Kidney capillary endothelial cell (primary cell): ENCODE measurements at places on chromosomes 2 and 18.

- DNase-seq = no peak
These were observed 593.7 kb downstream of the NRXN1 start for GRCh38 chr2:50438259-50438658.

DNA sequence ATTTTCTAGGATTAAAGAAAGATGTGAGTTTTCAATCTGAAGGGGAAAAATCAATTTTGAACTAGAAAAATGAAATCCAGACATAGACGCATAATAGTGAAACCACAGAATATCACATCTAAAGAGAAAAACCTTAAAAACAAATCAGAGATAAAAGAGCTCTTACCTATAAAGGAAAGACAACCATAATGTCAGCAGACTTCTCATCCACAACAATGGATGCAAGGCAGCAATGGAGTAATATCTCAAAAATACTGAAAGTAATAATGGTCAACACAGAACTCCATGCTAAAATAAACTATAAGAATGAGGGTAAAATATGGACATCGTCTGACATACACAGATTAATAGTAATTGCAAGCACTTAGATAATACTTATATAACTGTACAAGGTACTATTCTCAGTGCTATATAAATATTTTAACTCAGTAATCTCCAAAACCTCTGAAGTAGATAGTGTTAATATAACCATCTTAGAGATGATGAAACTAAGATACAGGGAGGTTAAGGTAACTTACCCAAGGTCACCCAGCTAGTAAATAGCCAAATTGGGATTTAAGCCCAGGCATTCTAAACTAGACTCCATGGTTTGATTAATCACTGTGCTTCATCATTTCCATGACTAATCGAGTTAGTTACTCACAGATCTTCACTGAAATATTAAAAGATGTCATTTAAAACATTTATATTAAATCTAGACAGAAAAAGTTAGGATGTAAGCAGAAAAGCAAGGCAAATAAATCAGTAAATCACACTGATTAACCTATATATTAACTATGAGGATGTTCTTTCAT is 89.4 kb upstream of the SPTBN1 start:
- no peak for DNase-seq

DNA sequence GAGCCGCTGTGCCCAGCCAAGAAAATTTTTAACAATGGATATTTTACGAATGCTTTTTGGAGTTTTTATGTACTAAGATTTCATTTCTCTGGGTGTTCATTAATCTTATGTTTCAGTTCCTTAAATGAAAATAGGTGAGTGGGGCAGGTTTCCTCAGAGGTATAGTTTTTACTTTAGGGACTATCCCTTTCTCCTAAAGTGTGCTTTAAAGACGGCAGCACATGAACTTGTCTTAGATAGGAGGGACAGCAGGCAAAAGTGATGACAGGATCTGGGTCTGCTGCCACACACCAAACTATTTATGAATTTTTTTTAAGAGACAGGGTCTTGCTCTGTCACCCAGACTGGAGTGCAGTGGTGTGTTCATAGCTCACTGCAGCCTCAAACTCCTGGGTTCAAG is 8.0 kb upstream of the REL start:
- no peak for DNase-seq

DNA sequence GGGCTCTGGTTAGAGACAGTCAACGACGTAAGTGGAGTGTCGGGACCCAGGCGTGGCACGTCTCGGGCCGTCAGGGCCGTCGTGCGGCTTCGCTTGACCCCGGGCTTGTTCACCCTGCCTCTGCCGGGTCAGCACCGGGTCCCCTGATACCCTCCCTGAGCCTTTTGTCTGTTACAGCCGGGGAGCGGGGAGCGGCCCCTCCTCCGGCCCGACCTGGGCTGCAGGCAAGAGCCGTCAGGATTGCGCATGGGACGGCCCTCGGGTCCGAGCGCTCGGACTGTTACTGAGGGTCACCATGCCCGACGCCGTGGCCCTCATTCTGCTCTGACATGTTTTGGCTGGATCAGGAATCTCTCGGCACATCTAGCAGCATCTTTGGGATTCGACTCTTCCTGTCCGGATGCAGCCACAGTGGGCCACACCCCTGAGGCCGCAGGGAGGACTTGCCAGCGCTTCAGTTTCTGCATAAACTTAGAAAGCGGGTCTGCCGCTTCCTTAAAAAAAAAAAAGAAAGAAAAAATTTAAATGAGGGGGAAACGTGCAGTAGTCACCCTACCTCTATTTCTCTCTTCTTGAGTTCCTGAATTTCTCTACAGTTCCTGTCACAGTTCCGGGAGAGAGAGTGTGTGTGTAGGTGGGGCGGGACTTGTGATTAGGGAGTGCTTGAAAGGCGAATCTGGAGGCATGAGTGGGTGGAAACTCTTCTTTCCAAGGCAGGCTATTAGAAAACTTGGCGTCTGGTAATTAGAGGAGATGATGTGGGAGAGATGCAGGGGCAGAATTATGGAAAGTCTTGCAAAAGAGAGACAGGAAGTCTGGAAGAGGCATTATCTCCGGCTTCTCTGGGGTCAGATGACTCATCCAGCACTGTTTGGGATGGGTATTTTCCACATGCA is 909 bp downstream of the TMEM87B start:
- peak; percentile 81 for DNase-seq

GRCh38 chr18:43236921-43237320 is 40.4 kb downstream of the SYT4 start:
- no peak for DNase-seq

GRCh38 chr18:46484971-46485370 is 172.0 kb downstream of the LOXHD1 start:
- no peak for DNase-seq

DNA sequence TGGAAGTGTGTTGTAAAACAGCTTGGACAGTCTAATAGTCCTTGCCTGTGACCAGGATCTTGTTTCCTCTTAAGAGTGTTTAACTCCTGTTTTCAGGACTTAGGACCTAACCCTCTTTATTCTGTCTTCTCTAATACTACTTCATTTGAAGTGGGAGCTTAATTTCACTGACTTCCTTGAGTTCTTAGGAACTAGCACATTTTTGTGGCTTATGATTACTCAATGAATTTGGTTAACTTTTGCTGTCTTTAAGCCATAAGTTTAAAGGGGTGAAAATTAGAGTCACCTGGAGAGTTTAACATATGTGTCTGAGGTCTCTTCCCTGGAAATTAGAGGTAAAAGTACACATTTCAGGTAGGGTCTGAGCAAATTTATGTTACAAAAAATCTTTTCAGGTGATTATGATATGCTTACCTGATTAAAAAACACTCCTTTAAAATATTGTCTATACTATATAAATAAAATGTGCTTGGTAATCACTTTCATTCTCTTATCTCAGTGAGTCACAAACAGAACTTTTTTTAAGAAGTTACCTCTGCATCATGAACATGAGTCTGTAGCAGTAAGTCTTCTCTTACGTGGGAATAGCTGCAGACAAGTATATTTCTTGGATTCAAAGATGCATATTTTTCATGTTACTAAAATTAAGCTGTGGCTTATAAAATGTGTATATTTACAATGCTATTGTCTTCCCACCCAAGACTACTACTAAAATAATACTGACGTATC is 52.7 kb downstream of the ATP9B start:
- DNase-seq = no peak

GRCh38 chr18:36658611-36659010 is 170.2 kb downstream of the TPGS2 start:
- DNase-seq = no peak

DNA sequence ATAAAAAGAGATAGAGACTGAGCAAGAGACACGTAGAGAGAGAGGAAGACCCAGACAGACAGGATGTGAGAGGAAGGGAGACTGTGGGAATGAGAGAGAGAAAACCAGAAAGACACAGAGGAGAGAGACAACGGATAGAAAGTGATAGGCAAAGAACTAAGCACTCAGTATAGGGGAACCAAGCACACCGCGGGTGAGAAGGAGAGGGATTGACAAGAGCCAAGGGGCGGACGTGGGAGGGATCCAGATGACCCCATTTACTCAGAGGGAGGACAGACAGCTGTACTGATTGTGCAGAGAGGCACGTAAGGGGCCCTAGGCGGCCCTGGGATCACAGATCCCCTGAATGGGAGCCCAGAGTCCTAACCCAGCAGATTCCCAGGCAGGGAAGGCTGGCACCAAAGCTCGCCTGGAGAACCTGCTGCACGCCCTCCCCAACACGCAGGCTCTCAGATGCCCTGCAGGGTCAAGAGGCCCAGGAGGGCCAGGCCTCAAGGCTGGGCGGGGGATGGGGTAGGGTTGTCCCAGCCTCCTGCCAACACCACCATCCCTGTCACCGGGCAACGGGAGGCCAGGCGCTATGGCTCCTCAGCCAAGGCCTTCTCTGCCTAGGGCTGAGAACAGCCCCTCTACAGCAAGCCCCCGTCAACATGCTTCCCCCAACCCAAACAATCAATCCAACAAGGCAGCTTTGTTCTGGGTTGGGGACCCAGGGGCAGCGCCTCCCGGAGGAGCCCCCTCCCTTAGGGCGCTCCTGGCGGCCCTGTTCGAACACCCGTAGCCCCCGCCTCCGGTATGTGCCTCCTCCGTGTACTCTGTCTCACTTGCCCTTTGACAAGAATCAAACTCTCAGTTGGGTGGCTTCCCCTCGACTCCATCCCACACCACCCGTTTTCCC is 579 bp downstream of the LOXL3 start:
- no peak for DNase-seq

DNA sequence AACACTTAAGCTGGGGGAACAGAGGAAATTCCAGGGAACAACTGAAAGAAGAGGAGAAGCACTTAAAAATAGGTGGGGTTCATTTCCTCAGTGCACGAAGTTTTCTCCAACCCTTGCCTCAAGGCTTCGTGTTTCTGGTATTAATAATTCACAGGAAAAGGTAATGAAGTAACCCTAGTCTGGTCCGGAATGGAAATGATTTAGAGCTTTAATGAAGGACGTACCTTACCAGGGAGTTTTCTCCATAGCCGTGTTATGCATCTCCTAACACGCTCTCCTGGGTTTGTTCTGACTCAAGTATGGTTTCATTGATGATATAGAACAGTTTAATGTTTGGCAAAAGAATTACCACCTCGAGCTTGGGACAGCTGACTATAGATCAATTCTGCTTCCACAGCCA is 214.2 kb downstream of the MTX2 start:
- no peak for DNase-seq

- no peak for DNase-seq
These were observed 20.8 kb upstream of the LYPD1 start for GRCh38 chr2:132690664-132691303.

- no peak for DNase-seq
These were observed 99.0 kb downstream of the EPB41L3 start for GRCh38 chr18:5444847-5445246.

- no peak for DNase-seq
These were observed 140.9 kb upstream of the TANK start for GRCh38 chr2:161019311-161019710.

- DNase-seq = no peak
These were observed 46.1 kb upstream of the GPC1 start for GRCh38 chr2:240389302-240389805.

- DNase-seq = no peak
These were observed 11.6 kb upstream of the SDC1 start for GRCh38 chr2:20236496-20236895.

GRCh38 chr2:218172845-218173244 is 6.1 kb upstream of the CXCR1 start:
- no peak for DNase-seq

DNA sequence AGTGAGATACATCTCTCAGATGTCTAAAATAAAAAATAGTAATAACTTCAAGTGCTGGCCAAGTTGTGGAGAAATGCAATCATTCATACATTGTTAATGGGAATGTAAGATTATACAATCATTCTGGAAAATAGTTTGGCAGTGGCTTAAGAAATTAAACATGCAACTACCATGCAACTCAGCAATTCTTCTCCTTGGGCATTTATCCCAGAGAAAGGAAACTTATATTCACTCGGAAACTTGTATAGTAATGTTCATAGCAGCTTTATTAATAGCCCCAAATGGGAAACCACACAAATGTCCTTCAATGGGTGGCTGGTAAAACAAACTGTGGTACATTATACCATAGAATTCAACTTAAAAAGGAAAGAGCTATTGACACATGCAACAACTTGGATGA is 274.0 kb upstream of the SPRED2 start:
- DNase-seq = no peak

DNA sequence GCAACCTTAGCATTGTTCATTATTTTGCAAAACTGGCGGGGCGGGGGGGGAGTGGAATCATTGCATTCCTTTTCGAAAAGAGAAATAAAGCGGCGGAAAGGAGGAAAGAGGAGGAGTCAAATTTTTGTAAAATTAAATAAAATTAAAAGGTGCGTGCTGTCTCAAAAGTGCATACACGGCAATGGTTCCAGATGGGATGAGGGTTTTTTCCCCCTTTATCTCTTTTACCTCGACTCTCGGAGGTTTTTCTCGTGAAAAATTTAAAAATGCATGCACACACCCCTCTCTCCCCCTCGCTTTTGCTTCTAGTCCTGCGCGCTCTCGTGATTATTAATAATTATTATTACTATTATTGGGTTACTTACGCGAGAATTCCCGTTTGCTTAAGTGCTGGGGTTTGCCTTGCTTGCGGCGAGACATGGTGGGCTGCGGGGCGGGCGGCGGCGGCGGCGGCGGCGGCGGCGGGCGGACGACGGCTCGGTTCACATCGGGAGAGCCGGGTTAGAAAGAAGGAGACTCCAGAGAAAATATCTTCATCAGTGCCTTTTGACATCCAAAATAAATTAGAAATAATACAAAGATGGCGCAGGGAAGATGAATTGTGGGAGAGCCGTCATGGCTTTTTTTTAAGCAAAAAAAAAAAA is 481 bp downstream of the BCL11A start:
- DNase-seq = no peak

DNA sequence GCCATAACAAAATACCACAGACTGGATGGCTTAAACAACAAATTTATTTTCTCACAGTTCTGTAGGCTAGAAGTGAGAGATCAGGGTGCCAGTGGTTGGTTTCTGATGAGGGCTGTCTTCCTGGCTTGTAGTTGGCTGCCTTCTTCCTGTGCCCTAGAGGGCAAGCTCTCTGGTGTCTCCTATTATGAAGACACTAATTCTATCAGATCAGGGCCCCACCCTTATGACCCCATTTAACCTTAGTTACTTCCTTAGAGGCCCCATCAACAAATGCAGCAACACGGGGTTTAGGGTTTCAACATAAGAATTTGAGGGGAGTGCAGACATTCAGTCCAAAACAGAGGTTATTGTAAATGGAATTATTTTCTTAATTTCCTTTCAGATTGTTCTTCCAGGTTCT is 22.9 kb downstream of the CYP27A1 start:
- DNase-seq = no peak

DNA sequence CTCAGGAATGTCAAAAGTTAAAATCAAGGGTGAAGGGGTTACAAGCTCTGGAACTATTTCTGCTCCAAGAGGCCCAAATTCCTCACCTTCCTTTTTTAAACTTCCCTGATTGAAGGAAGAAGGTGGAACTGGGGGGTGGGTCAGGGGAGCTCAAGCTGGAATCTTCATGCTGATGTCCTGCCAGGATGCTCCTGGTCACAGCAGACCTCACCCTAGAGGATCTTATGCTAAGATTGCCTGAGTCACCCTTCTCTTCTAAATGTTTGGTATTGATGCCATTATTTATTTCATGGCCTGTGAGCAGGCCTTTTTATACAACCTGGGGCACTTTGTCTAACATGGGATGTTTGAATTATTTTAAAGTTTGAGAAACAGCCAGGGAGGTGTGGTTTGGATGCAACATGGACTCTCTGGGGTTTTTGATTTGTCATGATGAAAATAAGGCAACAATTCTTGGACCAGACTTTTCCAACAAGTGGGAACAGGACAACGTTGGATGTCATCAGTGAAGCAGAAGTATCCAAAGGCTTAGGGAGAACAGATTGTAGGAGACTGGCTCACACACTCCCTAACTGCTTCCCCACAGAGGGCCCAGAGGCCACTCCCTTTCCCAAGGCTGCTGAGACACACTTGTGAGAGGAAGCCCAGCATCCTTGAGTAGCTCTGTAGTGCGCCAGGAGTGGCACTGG is 420.2 kb upstream of the MEX3C start:
- DNase-seq = no peak

GRCh38 chr2:37880551-37880950 is 44.5 kb upstream of the RMDN2 start:
- no peak for DNase-seq
